ENCODE measurements at places on chromosomes 2 and 18.

GRCh38 chr18:12236934-12237832 is 17.0 kb upstream of the CIDEA start:
- DNase-seq, result peak; percentile 88

DNA sequence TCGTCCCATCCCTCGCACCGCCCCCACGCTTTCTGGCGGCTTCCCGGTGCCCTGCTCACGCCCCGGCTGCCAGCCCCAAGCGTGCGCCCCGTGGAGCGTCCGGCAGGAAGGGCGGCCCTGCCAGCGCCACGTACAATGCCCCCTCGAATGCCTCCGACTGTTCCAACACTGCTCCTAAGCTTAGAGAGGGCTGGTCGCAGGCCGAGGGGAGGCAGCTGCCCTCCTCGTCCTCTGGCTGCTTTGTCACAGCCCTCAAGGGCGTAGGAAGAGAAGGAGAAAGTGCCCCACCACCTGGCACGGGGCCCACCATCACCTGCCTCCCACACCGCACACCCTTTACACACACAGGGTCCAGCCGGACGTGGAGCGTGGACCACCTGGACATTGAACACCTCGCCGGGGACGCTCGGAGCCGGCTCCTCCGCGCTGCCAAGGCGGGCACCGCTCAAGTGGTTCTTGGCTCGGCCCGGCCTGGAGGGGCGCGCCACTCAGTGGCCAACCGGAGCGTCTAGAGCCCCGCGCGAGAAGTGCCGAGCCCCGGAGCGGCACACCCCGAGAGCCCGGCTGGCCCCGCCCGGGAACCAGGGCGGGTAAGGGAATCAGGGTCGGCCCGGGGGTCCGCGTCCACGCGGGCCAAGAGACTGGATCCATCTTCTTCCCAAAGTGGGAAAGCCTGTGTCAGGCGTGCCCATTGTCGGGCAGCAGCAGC is 830 bp downstream of the DNER start:
- DNase-seq, result peak; percentile 94

DNA sequence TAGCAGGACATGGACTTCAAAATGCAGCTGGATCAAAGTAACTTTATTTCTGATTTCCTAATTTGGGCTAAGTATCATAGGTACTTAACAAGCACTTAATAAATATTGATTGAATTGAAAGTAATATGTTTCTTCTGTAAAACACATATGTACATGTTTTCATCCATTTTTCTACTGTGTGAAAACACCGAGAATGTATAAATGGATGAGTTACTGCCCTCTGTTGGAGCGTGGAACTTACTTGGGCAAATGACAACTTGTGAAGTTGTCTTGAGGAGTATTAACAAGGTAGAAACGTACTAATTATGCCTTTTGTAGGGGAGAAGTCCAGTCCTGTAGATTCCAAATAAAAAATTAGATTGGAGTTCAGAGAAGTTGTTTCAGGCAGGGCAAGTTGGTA is 87.2 kb downstream of the PHLPP1 start:
- DNase-seq, result no peak

GRCh38 chr2:46888421-46888952 is 27.1 kb downstream of the MCFD2 start:
- no peak for DNase-seq

DNA sequence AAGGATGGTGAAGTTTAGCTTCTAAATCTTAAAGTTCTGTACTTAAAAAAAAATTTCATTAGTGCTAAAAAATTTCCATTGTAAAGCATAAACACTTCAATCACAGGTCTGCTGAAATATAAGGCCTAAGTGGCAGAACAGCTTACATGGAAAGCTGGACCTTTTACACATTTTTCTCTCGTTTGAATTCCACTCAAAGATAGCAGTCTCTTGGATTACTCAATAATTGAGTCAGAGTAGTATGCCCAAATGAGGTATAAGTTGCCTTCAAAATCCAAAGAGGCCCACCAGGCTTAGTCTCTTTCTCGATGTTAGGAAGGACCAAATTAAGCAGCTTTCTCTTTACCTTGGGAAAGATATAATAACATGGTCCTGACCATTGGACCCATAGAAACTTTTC is 220.4 kb upstream of the CWC22 start:
- no peak for DNase-seq

GRCh38 chr2:212157012-212157411 is 381.6 kb downstream of the ERBB4 start:
- no peak for DNase-seq

DNA sequence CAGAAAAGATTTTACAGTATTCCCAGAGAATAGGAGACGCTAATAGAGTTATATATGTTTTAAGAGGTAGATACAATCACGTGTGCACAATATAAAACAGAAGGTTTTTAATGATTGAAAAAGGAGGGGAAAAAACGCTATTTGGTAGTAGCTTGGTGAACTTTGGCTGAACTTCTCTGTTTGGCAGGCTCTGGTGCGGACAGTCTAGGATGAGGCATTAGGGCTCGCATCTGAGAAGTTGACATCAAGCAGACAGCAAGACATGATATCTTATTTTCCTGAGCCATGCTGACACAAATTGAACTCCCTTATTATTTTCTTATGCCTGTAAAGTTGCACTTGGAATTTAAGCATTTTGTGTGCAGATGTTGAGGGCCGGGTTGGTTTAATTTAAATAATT is 176.6 kb downstream of the EN1 start:
- DNase-seq, result no peak

DNA sequence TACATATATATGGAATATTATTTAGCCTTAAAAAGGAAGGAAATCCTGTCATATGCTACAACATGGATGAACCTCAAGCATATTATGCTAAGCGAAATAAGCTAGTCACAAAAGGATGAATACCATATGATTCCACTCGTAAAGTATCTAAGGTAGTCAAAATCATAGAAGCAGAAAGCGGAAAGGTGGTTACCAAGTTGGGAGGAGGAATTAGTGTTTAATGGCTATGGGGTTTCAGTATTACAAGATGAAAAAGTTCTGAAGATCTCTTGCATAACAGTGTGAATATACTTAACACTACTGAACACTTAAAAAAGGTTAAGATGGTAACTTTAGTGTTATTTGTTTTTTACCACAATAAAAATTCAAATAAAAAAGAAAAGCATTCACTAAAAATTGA is 99.0 kb downstream of the MGAT5 start:
- DNase-seq, result no peak

DNA sequence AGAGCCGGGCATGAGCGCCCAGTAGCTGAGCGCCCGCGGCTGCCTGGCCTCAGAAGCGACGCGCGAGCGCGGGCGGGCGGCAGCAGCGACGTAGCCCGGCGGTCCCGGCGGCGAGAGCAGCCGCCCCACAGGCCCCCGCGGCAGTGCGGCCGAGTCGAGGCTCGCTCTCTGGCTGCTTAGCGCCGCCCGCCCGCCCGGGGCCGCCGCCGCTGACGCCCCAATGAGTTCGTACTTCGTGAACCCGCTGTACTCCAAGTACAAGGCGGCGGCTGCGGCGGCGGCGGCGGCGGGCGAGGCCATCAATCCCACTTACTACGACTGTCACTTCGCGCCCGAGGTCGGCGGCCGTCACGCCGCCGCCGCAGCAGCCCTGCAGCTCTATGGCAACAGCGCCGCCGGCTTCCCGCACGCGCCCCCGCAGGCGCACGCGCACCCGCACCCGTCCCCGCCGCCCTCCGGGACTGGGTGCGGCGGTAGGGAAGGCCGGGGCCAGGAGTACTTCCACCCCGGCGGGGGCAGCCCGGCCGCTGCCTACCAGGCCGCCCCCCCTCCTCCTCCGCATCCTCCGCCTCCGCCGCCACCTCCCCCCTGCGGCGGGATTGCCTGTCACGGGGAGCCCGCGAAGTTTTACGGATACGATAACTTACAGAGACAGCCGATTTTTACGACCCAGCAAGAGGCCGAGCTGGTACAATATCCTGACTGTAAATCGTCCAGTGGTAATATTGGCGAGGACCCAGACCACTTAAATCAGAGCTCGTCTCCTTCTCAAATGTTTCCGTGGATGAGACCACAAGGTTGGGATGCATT is 847 bp downstream of the HOXD8 start:
- DNase-seq, result no peak

DNA sequence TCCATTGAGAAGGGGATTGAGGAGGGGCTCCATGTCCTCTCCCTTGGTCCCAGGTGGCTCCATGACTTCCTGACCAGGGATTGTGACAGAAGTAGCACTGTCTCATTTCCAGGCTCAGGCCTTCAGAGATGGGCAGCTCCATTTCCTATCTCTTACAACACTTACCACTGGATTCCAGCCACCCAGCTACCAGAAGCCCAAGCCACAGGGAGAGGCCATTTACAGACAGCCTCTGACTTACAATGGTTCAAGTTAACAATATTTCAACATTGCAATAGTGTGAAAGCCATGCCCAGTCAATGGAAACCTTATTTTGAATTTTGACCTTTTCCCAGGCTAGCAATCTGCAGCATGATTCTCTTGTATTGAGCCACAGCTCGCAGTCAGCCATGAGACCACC is 164.9 kb upstream of the AGAP1 start:
- DNase-seq, result no peak

GRCh38 chr2:19208479-19209199 is 149.8 kb downstream of the OSR1 start:
- no peak for DNase-seq

DNA sequence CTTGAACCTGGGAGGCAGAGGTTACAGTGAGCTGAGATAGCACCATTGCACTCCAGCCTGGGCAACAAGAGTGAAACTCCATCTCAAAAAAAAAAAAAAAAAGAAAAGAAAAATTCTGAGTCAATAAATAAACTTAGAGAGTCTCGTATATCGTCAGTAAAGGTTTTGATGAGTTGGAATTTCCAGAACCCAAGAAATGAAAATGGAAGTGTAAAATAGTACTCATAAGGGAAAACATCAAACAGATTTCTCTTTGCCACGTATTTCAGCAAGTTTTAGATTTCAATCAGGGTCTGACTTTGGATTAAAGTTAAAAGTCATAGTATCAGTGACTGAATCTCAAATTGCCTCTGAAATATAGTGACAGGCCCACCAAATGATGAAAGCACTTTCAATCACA is 71.4 kb upstream of the SPOPL start:
- no peak for DNase-seq

- DNase-seq, result no peak
These were observed 32.9 kb upstream of the CCDC93 start for GRCh38 chr2:118046634-118047210.

Data from posterior cingulate gyrus (tissue), 11 donors.